ENCODE measurements at places on chromosomes 1 and 21.
A peak's percentile ranks its signal among the peaks of the same experiment; 100 is the strongest.

DNA sequence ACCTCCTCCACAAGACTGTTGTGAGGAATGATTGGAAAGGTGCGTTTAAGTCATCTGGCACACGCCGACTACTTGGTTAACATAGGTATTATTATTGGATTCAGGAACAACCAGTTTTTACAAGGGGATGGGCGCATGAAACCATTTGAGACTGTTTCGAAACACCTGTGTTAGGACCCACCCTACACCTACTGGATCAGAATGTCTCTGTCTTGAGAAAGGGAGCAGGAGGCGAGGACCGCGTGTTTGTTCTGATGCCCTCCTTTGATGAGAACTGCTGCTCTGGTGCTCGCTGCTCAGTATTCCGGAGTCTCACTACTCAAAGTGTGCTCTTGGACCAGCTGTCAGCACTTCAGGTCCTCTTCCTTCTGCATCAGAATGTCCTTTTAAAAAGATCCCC is 7.3 kb downstream of the H6PD start:
- no peak for DNase-seq

DNA sequence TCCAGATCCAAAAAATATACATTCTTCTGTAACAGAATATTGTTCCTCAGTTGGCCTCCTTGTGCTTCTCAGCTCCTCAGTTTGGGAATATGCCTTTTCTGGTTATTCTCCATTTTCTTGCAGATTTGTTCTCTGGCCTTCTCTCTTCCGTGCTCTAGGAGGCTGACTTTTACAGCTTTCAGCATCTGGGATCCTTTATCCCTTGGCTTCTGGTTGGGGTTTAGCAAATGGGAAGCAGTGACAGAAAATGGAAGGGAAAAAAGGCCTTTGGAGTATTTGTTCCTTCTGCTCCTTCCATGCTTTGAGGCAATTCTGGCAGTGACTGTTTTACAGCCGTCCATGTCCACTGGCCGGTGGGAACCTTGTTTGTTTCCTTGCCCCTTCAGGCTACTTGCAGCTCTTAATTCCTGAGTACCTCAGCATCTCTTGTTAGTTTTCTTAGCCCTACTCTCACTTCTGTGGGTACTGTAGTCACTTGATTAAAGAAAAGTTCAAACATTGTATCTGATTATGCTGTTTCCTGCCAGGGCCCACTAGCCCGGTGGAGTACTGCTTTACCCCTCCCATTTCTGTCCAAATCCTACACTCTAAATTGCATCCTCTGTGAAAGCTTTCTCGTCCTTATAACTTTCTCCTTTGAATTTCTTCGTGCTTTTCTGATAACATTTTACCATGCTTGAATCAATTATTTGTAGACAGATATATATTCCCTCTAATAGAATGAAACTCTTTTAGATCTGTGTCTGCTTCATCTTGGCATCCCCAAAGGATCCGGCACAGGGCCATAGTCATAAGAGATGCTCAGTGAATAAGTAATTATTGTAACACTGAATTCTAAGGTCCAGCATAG is 118.2 kb downstream of the OSBPL9 start:
- DNase-seq: no peak

- DNase-seq: no peak
Observed at GRCh38 chr1:74180490-74180889, 17.5 kb downstream of the LRRIQ3 start.

DNA sequence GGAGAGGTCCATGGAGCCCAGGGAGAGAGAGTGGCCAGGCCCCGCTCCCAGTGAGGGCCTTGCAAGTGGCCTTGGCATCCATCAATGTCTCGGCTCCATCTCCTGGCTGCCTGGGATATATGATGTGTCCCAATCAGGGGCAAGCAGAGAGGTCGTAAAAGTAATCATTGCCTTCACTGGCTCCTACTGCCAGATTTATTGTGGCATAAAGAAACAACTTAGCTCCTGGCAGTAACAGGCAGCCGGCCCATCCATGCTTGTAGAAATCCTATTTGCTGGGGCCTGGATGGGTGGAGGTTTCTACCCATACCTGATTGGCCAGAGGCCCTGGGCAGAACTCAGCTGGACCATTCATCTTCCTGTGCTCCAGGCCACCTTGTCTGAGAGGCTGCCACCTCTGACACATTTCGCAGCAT is 272.6 kb downstream of the MATN1 start:
- DNase-seq: no peak

DNA sequence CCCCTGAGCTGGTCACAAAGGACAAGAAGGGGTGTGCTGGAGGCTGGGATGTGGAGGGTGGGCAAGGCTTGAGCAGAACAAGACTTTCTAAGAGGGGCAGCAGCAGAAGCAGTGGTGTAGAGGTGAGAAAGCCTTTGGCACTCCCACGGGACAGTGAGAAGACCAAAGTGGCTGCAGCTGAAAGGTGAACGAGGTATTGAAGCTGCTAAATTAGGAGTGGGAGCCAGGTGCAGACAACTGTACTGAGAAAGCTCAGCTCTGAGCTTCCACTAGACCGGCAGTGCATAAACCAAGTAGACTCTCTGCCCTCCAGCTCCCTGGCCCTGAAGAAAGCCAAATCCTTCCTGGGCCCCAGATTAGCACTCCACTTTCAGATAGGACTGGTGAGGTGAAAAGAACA is 93.0 kb downstream of the VWA5B1 start:
- no peak for DNase-seq

- no peak for DNase-seq
Observed at GRCh38 chr1:168598892-168599291, 22.5 kb downstream of the XCL1 start.

- DNase-seq: no peak
Observed at GRCh38 chr1:235852887-235853286, 13.8 kb downstream of the LYST start.

DNA sequence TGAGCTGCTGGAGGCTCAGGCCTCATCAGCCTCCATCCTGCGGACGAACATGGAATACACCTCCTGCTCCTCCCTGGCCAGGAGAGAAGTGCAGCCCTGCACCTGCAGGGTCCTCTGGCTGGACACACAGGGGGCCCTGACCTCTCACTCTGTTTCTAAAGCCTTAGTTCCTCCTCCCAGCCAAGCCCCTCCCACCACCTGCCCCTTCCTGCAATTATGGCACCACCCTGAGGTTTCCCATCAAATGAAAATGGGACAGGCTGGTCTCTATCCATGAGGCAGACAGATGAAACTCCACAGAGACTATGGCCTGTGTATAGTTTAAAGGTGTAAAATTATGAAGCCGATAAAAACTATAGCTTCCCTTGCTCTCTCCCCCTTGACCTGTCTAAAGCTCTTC is 42.6 kb downstream of the CACNA1S start:
- no peak for DNase-seq

- no peak for DNase-seq
Observed at GRCh38 chr1:40658751-40659648, 6.5 kb downstream of the RIMS3 start.

DNA sequence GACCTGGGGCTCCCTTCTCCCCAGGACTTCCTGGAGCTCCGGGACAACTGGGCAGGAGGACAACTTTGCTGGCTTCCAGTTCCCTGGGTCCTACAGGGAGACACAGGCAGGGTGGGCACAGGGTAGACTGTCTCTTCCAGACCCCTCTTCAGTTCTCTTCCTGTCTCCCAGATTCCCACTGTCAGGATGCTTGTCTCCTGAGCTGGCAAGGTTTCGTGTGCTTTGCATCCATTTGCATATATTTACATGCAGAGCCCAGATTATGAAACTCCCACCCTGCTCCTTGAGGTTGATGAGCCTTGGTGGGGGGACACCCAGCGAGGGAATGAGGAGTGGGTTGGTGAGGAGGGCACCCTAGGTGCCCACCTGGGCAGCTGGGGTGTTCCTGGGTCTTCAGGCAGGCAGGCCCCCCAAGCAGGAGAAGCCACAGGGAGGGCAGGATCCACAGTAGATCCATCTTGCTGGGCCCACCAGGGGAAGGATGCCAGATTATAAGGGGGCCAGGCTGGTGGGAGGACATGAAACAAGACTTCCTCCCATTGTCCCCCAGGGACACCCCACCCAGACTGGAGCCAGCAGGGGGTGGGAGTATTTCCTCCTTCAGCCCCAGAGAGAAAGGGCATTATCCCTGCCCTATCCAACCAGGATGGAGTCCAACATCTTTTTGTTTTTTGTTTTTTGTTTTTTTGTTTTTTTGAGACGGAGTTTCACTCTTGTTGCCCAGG is at the start of gene FCN3:
FCN3 (minus strand) TSS at position 463 of the 725 bp plus-strand sequence; CDS start at position 457, 6 bp downstream.
- no peak for DNase-seq

- DNase-seq: no peak
Observed at GRCh38 chr1:28885472-28885877, 28.9 kb upstream of the EPB41 start.

GRCh38 chr1:52268372-52268771 is 97.6 kb downstream of the CC2D1B start:
- no peak for DNase-seq

DNA sequence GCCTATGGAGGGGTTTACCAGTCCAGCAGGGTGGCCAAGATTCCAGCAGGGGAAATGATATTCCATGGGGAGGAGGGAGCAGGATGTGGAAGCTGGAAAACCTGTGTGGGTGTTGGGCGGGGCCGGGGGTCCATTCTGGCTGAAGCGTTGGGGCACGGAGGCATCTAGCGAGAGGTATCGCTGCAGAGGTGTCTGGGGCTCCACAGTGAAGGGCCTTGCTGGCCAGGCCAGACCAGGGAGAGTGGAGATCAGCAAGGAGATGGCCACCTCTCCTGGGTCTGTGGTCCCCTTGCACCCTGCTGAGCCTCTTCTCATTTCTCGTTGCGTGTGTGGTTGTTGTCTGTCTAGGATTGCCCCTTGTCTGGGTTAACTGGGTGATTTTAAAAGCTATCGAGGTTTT is 6.2 kb downstream of the COQ8A start:
- no peak for DNase-seq

DNA sequence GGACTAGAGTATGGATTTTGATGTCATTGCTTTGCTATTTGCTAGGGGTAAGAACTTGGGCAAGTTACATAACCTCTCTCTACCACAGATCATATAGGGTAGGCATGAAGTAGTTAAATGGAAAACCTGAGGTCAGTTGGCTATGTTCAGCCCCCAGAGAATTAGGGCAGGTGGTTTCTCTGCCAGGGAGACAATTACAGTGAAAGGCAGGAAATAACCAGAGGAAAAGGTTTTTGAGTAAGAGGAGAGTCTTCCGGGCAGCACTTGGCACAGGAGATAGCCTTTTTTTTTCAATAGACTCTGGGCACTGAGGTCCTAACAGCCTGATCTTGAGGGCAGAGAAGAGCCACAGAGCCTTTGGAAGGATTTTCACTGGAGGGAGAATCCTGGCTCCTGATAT is 16.7 kb upstream of the SERBP1 start:
- DNase-seq: no peak

DNA sequence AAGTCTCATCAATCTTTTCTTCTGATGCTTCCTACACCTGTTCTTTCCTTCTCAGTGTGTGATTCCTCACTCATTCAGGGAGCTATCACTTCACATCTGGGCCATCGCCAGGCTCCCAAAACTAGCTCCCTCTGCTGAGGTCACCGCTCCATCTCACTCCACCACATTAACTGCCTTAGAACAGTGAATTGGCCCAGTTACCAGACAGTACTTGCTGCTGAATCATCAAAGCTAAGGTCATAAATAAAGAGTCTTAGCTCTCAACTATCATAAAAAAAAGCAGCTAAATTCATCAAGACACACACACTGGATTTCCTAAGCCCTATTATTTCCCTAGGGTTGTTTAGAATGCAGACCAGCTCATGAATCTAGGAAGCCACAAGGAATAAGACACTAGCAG is 18.8 kb upstream of the SRM start:
- peak; percentile 8 for DNase-seq

- no peak for DNase-seq
Observed at GRCh38 chr1:6982860-6983259, 197.6 kb downstream of the CAMTA1 start.

- no peak for DNase-seq
Observed at GRCh38 chr1:13762642-13763041, 62.7 kb downstream of the PRDM2 start.

GRCh38 chr1:27047914-27048313 is 35.3 kb upstream of the TENT5B start:
- DNase-seq: no peak

DNA sequence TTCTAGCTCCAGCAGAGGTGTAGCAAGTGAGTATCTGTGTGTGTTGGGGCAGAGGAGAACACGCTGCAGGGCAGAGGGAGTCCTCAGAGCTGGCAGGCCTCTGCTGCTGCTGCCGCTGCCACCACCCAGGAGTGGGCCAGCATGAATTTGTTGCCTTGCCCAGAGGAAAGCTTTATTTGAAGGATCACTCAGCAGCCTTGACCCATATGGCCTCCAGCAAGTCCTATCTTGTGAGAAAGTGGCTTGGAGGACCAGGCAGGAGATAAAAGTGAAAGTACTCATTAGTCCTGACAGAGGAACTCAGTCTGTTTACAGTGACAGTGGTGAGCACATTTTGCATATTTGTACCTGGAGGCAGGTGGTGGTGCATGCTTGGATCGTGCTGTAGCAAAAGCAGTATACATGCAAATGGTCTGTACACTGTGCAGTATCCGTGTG is 3.1 kb downstream of the TRAF5 start:
- DNase-seq: peak; percentile 40

DNA sequence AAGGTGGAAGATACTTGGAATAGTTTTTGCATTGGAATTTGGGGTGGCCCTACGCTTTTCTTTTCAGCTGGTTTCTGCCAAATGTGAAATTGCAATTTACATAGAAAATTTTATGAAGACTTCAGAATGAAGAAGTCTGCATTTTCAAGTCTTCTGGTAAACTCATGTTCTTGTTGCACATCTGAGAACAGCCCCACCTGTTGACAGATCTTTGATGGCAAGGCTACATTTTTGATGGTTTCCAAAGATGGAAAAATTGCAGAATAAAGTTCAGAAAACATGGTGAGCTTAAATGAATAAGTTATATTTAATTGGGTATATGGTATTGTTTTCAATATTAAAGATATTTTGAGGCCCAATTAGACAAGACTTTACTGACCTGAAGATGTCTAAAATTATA is 25.4 kb downstream of the OLFM3 start:
- no peak for DNase-seq

- DNase-seq: no peak
Observed at GRCh38 chr1:108000620-108001111, 35.7 kb upstream of the VAV3 start.

DNA sequence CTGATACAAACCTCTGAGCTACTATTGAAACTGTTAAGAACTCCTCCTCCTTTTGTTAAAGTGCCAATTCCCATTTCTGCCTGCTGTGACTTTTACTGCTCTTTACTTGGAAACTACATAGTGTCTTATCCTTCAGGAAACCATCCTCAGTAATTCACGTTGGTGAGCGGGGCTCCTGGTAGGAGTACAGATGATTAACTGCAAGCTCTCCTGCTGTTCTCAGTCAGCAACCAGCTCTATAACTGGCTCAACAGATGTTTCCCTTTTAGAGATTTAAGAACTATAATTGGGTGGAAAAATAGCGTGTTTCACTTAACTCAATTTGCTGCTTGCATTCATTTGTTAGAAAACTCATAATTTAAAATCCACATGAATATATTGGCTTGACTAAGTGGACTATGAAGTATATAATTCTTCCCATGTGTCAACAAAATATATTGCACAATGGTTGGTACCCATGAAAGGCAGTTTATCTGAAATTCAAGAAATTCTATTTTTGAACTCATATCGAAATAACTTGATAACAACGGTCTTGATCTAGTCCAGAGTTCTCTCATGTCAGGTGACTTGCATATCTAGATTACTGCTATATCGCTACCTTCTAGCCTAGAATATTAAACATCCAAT is 574.0 kb downstream of the KCNT2 start:
- DNase-seq: no peak
